Inflammatory macrophage (primary cell): ENCODE measurements at places on chromosomes 7 and 10.

DNA sequence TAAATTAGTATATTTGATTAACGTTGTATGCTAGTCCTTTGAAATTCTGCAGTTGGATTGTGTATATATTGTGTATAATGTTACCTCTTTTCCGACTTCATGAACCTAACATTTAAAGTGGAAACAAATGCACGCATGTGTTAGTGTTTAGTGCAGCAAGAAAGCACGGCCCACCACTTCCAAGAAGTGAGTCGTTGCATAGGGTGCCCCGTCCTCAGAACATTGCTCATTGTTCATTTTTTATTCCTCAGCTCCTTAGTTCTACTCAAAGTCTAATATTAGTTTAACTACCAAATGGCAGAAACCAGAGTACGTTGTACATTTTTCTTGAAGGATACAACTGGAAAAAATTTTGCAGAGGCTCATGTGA is 407.6 kb downstream of the AUTS2 start:
- DNase-seq: no peak

GRCh38 chr10:46285966-46286620 is 704 bp upstream of the ANTXRL start:
- DNase-seq: no peak

GRCh38 chr7:84688671-84689070 is 494.1 kb upstream of the SEMA3A start:
- no peak for DNase-seq

- DNase-seq: peak; percentile 35
Observed at GRCh38 chr7:23017309-23017708, 3.4 kb upstream of the HYCC1 start.

DNA sequence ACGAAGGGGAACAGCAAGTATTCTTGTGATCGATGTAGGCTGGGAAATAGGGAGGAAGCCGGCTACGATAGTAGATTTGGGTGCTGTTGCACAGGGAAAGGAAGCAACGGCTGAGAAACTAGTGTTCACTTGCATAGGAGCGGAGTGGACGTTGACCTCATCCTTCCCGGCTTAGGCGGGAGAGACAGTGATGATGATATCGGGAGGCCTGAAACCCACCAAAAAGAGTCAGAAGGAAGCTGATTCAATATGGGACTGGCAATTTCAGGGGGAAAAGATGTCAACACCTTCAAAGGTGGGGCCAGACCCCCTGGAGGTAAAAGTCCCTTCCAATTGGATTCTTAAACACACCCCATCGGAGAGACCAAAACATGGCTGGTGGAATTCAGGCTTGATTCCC is 61.3 kb downstream of the CARD11 start:
- no peak for DNase-seq

- no peak for DNase-seq
Observed at GRCh38 chr10:132296666-132297443, 10.9 kb downstream of the STK32C start.

- DNase-seq: no peak
Observed at GRCh38 chr7:91267171-91267955, 3.1 kb downstream of the FZD1 start.

- peak; percentile 3 for DNase-seq
Observed at GRCh38 chr10:86306628-86307278, 59.8 kb downstream of the GRID1 start.

GRCh38 chr10:113613977-113614690 is 49.7 kb downstream of the NRAP start:
- no peak for DNase-seq
